ENCODE measurements at places on chromosomes 11 and 22.

DNA sequence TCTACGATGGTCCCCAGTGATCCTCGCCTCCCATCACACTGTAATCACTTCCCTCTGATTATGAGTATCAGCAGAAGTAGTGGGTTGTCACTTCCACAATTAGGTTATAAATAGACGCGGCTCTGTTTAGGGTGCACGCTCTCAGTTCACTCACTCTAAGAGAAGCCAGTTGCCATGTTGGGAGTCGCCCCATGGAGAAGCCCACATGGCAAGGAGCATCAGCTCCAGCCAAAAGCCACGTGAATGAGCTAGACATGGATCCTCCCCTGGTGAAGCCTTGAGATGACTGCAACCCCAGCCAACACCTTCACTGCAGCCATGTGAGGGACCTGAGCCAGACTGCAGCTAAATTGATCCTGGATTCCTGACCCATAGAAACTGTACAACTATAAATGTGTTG lies 26.4 kb upstream of the MYOD1 start:
- H3K4me1 ChIP-seq = no peaks in the 10 kb centered on the region
- no peak overlapping the region for H3K27ac ChIP-seq
- no peaks in the 10 kb centered on the region for H3K36me3 ChIP-seq
- H3K4me3 ChIP-seq = no peak overlapping the region

DNA sequence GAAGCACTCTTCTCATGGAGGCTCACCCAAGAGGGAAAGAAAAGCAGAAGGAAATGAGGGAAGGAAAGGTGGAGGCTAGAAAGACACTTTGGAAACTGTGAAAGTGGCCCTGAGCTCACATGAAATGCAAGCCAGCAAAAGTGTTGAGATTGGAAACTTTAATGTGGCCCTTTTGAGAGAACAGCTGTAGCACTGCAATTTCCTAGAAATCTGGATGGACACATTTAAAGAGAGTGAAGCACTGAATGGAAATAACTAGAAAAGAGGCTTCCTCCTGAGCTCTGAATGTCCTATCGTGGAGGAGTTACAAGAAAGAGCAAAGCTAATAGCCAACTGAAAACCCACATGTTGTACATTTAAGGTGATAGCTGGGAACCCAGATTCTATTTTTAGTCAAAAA lies 56.0 kb downstream of the LIF start:
- H3K4me3 ChIP-seq = no peak overlapping the region
- DNase-seq = no peak
- H3K27me3 ChIP-seq = no peaks in the 10 kb centered on the region
- H3K4me1 ChIP-seq = peaks cover 4% of the 10 kb centered on the region
- H3K27ac ChIP-seq = no peak overlapping the region

DNA sequence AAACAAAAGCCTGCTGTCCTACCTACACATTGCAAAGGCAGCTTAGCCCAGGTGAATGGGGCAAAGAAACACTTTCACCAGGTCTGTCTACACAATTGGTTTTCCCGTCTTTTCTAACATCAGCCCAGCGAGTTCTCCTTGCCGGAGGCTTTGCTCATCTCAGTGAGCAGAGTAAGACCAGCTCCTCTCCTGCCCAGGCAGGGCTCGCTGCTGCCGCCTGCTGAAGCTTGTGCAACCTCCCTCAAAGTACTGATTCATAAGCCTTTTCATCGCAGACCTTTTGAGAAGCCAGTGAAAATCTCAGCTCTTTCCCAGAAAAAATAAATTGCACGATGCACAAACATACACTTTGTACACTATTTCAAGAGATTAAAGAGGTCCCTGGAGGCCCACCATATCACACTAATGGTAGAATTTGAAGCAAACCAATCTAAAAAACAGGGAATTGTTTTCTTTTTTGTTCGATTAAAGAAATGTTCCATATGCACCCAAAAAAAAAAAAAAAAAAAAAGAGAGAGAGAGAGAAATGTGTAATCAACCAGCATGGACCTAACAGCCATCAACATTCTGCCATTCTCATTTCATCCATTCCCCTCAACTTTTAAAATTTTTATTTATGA lies 328.1 kb upstream of the MPPED2 start:
- no peak overlapping the region for H3K4me3 ChIP-seq
- peak; percentile 68 for DNase-seq
- H3K27me3 ChIP-seq = no peaks in the 10 kb centered on the region
- H3K27ac ChIP-seq = no peak overlapping the region
- H3K36me3 ChIP-seq = no peaks in the 10 kb centered on the region
- no peaks in the 10 kb centered on the region for H3K4me1 ChIP-seq

DNA sequence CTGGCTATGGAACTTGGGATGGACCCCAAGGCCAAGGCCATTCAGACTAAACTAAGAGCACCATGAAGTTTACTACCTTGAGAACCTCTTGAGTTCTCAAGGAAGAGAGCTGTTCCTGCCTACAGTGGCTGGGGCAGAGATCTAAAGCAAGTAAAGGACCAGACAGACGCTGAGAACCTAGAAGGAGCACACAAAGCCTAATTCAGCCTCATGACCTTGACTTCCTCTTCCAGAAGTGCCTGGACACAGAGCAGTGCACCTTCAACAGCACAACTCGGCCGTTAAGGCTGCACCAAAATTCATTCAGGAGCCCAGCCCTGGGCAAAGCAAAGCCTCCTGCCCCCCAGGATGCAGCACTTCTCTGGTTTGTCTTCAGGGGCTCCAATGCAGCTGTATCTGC lies 82.9 kb upstream of the AKIP1 start:
- DNase-seq = no peak
- H3K4me1 ChIP-seq = no peaks in the 10 kb centered on the region
- H3K27me3 ChIP-seq = no peaks in the 10 kb centered on the region
- no peak overlapping the region for H3K4me3 ChIP-seq

- peak overlapping the region; percentile 32 for H3K27ac ChIP-seq
- H3K4me3 ChIP-seq = no peak overlapping the region
- DNase-seq = no peak
- no peaks in the 10 kb centered on the region for H3K36me3 ChIP-seq
- H3K4me1 ChIP-seq = no peaks in the 10 kb centered on the region
- no peaks in the 10 kb centered on the region for H3K27me3 ChIP-seq
These were observed 12.5 kb downstream of the CCDC34 start for GRCh38 chr11:27350511-27350910.

DNA sequence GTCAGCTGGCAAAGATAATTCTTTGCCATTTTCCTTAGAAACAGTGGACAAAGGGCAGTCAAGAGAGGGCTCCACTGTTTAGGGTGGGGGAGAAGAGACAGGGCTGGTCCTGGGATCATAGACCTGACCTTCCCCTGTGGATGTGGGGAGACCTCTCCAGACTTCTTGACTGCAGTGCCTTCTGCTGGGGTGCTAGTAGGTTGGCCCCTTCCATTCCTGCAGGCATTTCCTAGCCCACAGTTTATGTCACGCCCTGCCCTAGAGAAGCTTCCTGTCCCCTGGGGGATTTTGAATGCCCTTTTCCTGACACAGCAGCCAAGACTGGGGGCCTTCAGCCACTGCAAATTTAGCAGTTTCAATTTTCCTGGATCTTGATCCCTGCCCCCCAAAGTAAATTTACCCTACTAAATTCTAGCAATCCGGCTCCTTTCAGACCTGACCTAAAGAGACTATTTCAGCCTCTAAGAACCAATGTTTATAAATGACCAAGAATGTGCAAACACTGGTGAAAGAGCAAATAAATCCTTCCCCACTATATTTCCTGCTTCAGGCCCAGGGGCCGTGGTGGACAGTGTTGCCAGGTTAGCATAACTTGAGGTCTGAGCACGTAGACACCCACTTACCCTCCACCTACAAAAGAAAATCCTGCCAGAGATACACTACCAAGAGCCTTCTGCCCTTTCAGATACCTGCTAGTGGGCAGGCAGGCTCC lies 58.4 kb downstream of the PPFIBP2 start:
- H3K27me3 ChIP-seq = no peaks in the 10 kb centered on the region
- H3K4me1 ChIP-seq = peaks cover 24% of the 10 kb centered on the region
- peak overlapping the region; percentile 59 for H3K27ac ChIP-seq
- H3K4me3 ChIP-seq = no peak overlapping the region
- DNase-seq = no peak

DNA sequence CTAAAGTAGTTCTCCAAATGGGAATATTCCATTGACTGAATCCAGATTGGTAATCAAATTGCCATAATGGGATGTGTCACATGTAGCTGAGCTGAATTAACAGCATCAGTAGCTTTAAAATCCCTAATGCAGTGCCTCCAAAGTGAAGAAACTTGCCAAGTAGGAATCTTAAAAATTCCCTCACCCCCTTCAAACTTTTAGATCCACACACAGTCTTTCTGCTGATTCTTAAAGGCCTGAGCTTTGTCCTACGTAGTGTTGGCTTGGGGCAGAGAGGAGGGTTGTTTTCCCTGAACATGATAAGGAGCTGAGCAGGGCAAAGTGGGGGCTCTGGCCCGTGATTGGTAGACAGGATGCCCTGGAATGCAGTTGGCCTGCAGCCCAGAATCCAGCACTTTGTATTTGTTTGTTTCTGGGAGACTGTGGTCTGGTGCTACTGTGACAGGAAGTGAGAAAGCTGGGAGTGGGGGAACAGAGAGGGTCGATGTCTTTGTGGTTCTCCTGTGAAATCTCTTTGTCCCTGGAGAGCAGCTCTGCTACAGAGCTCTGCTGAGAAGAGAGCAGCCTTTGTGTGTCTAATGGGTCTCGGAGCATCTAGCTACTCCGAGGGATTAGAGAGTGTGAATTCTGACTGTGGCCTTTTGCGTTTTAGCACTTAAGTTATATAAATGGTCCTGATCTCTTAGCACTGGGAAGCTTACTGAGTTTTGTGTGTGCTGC lies 16.9 kb downstream of the CTNND1 start:
- DNase-seq = no peak
- H3K4me1 ChIP-seq = peaks cover 68% of the 10 kb centered on the region
- H3K27ac ChIP-seq = peak overlapping the region; percentile 86
- H3K36me3 ChIP-seq = no peaks in the 10 kb centered on the region
- H3K27me3 ChIP-seq = no peaks in the 10 kb centered on the region

DNA sequence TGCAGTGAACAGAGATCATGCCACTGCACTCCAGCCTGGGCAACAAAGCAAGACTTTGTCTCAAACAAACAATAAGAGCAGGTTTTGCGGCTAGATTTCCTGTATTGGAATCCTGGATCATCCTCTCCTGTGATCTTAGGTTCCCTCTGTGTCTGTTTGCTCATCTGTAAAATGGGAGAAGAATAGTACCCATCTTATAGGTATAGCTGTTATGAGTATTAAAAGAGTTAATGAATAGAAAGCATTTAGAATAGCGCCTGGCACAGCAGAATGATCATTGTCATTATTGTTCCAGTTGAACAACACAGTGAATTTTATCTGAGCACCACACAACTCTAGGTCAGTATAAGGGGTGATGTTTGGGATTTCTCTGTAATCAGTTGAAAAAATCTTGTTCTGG lies 10.8 kb downstream of the MARK2 start:
- no peak overlapping the region for H3K27ac ChIP-seq
- no peak for DNase-seq
- no peak overlapping the region for H3K4me3 ChIP-seq
- H3K36me3 ChIP-seq = peaks cover 1% of the 10 kb centered on the region
- no peaks in the 10 kb centered on the region for H3K4me1 ChIP-seq

GRCh38 chr22:17100621-17101020 lies 15.8 kb downstream of the IL17RA start:
- no peak overlapping the region for H3K4me3 ChIP-seq
- H3K27ac ChIP-seq = no peak overlapping the region
- no peak for DNase-seq
- H3K27me3 ChIP-seq = no peaks in the 10 kb centered on the region
- no peaks in the 10 kb centered on the region for H3K4me1 ChIP-seq

- DNase-seq = no peak
- H3K27me3 ChIP-seq = no peaks in the 10 kb centered on the region
- H3K27ac ChIP-seq = no peak overlapping the region
- H3K36me3 ChIP-seq = no peaks in the 10 kb centered on the region
- no peaks in the 10 kb centered on the region for H3K4me1 ChIP-seq
These were observed 686.6 kb downstream of the BRD1 start for GRCh38 chr22:49140911-49141665.

DNA sequence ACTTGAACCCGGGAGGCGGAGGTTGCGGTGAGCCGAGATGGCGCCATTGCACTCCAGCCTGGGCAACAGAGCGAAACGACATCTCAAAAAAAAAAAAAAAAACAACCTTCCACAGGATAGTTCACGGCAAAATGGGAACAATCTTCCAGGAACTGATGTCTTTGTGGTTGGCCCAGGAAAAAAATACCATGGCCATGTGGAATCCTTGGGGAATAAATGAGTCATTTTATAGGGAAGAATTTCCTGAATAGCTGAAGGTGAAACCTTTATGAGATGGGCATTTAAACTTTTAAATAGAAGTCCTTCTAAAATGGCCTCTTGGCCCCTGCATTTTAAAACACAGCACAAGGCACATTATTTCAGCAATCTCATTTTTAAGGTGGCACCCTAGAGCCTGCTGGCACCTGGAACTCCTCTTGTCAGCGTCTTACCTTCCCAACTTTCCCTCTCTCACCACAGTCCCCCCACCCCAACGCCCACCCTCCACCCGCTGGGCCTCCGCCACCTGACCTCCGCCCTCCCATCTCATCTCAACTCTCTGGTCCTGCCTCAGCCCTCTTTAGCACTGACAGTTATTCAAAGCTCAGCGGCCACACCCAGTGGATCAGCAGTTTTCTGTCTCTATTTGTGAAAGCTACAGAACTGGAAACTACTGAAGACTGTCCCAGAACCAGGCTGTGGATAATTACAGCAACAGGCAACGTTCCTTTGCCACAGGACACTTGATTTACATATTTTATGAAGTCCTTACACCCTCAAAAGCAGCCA lies 43.1 kb downstream of the SCGB1A1 start:
- H3K27me3 ChIP-seq = no peaks in the 10 kb centered on the region
- H3K27ac ChIP-seq = no peak overlapping the region

DNA sequence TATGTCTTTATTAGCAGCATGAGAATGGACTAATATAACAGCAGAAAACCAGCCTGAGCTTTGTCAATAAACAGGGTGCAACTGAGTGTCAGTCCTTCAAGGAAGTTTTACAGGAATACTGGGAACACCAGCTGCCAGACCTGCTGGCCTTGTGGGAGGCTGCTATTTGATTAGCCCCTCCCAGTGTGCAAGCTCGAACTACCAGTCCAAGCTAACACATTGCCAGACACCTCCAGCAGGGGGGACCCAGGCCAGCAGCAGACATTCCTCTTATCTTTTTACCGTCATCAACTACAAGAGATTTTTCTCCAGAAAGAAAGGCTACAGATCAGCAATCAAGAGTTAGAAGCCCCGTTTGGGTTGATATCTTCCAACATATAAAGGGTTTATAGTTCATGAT lies 942.8 kb upstream of the TENM4 start:
- no peak overlapping the region for H3K27ac ChIP-seq
- no peak for DNase-seq
- no peaks in the 10 kb centered on the region for H3K36me3 ChIP-seq
- H3K4me1 ChIP-seq = no peaks in the 10 kb centered on the region

GRCh38 chr22:23084453-23085350 lies 14.4 kb downstream of the GNAZ start:
- no peak for DNase-seq
- no peaks in the 10 kb centered on the region for H3K36me3 ChIP-seq
- no peaks in the 10 kb centered on the region for H3K4me1 ChIP-seq
- H3K4me3 ChIP-seq = no peak overlapping the region
- no peaks in the 10 kb centered on the region for H3K27me3 ChIP-seq

- H3K27ac ChIP-seq = peak overlapping the region; percentile 60
- H3K4me3 ChIP-seq = no peak overlapping the region
- DNase-seq = no peak
- peaks cover 22% of the 10 kb centered on the region for H3K4me1 ChIP-seq
These were observed 24.7 kb downstream of the PANX1 start for GRCh38 chr11:94153320-94153719.

- H3K36me3 ChIP-seq = no peaks in the 10 kb centered on the region
- no peak for DNase-seq
- no peak overlapping the region for H3K27ac ChIP-seq
- no peak overlapping the region for H3K4me3 ChIP-seq
- H3K4me1 ChIP-seq = no peaks in the 10 kb centered on the region
These were observed 640.2 kb downstream of the LRRC4C start for GRCh38 chr11:40819230-40819629.

All from ascending aorta (tissue), 2 donors.